ENCODE measurements at places on chromosomes 16 and 17.

DNA sequence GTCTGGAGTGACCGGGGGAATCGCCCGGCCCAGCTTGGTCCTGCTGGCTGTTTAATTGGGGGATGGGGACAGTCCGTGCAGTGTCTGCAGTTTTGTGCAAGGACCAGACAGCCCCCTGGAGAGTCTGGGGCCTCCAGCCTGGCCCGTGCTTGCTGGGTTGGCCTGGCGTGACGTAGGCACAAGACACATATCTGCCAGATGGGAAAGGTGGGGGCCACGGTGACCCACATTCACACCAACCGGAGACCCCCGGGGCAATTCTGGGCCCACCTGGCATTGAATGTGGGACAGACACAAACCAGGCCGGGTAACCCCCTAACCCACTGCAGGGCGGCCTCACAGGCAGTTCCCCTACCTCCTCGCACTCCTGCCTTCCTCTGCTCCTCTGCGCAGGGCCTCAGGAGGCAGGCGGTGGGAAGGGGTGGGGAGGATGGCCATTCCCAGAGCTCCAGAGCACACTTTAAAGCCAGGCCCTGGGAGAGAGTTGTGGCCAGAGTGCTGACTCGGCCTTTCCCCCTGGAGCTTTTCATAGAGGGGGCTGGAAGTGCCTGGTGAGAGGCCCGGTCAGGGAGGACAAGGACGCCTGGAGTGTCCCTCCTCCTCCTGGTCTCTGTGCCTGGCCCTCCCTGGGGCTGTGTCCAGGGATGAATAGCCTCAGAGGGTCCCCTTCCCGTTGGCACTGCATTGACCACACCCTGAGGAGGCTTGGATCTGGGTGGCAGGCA, 1.5 kb downstream of the MRC2 start:
- no peak for DNase-seq

GRCh38 chr17:59439262-59439661, 107.8 kb downstream of the YPEL2 start:
- peak; percentile 45 for DNase-seq

- DNase-seq: no peak
These were observed 253.3 kb downstream of the SLC39A11 start for GRCh38 chr17:72839131-72839725.

DNA sequence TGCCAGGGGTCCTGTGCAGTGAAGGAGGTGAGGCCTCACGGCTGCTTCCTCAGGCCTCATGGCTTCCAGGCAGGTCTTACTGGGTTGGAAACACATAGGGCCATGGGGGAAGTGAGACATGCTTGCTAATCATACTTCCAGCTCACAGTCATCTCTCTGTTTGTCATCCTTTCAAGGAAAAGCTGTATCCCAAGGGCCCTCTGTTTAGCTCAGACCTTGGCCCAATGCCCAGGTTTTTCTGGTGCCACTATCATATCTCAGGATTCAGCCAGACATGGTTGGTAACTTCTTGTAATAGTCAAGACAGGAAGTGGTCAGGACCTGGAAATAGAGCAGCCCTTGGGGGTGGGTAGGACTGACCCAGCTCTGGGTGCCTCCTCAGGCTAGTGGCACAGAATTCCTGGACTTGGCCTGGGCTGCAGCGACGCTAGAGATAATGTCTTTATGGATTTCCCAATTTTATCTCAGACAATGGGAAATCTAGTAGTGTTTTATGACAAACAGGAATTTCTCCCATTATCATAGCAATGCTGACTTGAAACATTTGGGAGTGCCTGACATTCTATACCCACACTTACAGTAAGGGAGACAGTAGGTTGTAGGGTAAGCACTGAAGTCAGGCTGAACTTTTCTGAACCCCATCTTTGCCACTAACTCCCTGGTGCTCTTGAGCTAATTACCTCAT, 13.5 kb upstream of the ITGB3 start:
- peak; percentile 92 for DNase-seq

- peak; percentile 48 for DNase-seq
These were observed 4.7 kb upstream of the SLC13A2 start for GRCh38 chr17:28468781-28469180.

DNA sequence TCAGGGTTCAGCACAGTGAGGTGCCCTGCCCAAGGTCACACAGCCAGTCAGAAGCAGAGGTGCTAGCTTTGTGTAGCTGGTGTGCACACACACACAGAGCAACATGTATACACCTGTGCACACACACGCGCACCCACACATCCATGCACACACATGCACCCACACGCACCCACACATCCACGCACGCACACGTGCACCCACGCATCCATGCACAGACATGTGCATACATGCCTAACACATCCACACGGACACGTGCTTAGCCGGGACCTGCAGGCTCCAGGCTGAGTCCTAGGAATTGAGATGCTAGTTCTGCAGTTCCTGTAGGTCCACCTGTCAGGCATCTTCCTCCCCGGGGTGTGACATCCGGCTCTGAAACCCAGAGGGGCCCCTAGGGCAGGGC, 13.0 kb upstream of the DPEP1 start:
- no peak for DNase-seq

- peak; percentile 62 for DNase-seq
These were observed 27.4 kb upstream of the SLC38A10 start for GRCh38 chr17:81322271-81323082.

DNA sequence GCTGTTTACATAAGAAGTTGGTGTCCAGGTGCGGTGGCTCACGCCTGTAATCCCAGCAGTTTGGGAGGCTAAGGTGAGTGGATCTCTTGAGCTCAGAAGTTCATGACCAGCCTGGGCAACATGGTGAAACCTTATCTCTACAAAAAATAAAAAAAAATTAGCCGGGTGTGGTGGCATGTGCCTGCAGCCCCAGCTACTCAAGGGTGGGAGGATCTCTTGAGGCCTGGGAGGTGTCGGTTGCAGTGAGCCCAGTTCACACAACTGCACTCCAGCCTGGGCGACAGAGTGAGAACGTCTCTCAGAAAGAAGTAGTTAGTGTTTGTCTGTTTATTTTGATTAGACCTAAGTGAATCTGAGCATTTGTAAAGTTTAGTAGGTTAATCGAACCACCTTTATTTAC, 12.8 kb downstream of the DDX19A start:
- DNase-seq: no peak

DNA sequence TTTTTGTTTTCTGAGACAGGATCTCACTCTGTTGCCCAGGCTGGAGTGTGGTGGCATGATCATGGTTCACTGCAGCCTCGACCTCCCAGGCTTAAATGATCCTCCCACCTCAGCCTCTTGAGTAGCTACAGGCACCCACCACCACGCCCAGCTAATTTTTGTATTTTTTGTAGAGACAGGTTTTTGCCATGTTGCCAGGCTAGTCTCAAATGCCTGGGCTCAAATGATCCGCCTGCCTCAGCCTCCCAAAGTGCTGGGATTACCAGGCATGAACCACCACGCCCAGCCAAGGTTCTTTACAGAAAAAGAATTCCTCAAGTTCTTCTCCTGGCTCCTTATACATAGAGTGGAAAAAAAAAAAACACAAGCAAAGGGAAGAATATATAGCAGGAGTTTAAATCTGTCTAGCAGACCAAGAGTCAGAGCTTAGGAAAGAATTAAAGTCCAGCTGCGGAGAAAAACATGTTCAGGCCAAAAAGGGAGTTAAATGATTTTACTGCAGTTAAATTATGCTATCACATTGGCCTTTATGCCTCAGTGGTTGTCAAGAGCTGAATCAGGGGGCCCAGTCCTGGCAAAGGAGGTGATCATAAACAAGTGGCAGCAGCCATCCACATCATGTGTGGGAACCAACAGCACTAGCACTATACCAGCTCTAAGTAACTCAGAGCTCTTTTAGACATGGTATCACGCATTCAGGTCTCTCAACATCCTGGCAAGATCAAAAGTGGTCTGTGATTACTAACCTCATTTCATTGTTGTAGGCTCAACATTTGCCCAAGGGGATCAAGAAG, 39.3 kb downstream of the LIG3 start:
- no peak for DNase-seq

GRCh38 chr16:56617212-56618085, 8.1 kb upstream of the MT1E start:
- DNase-seq: peak; percentile 47

DNA sequence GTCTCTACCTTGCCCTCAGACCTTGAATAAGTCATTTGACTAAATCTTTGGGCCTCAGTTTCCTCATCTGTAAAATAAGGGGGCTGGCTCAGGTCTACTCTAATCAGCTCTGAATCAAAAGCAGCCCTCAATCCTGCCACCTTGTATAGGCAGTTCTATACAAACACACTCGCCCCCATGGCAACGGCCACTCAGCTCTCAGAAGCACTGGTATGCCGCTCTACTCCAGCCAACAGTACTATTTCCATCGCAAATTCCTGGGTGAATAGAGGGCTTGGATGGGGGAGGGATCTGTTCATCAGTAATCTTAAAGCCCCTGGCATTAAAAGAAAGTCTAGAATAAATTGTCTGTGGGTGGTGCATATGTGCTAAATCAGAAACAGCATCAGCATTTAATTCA, 21.2 kb upstream of the TAOK1 start:
- peak; percentile 40 for DNase-seq

All from NCI-H69 (cell line).